ENCODE measurements at places on chromosomes 12 and 14.

DNA sequence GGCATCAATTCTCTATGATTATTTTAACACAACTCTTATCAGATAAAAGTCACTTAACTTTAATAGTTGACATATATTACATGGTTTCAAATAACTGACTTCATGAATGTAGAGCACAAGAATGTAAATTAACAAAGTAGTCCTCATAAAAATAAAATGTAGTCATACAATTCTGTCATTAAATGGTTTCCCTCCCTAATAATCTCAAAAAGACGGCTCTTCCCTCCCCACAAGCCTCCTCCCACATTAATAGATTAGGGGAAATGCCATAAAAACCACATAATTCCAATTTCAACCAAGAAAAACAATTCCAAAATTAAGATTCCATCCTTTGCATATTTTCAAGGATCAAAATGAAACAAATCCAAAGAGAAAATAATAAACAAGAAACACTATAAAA lies 36.7 kb downstream of the SPTLC2 start:
- DNase-seq = no peak

- no peak for DNase-seq
These were observed 1.3 kb downstream of the CLSTN3 start for GRCh38 chr12:7131502-7131866.

DNA sequence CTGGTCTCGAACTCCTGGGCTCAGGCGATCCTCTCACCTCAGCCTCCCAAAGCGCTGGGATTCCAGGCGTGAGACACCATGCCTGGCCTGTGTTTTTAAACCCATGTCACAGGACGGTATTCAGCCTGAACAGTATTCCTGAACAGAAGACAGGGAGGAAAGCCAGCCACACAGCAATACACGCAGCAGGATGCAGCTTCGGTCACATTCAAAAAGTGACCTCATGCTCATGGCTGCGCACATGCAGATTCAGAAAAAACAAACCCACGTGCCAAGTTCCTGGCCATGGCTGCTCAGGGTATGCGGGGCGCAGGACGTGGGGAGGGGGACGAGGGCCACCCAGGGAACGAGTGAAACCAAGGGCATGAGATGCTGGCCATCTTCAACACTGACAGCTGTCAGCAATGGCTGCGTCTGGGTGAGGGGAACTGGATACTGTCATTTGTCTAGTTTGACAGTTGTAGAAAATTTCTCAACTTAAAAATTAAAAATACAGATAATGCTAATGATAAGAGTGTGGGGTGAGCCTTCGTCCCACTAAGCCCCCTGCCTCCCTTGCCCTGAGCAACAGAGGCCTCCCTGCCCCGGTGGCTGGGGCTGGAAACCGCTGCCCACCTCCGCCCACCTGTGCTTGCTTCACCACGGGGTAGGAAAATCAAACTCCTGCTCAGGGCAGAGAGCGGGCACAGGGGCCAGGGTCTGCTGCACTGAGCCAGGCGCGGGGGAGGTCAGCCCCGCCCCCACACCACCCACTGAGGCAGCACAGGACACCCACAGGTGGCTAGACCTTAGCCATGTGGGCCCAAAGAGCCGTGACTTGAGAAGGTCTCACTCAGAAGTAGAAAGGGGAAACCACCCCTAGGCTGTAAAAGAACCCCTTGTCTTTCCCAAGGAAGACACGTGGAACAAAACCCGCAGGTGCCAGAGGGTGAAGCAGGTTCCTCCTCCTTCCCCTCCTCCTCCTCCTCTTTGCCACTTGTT lies 84.2 kb downstream of the SCARB1 start:
- no peak for DNase-seq

DNA sequence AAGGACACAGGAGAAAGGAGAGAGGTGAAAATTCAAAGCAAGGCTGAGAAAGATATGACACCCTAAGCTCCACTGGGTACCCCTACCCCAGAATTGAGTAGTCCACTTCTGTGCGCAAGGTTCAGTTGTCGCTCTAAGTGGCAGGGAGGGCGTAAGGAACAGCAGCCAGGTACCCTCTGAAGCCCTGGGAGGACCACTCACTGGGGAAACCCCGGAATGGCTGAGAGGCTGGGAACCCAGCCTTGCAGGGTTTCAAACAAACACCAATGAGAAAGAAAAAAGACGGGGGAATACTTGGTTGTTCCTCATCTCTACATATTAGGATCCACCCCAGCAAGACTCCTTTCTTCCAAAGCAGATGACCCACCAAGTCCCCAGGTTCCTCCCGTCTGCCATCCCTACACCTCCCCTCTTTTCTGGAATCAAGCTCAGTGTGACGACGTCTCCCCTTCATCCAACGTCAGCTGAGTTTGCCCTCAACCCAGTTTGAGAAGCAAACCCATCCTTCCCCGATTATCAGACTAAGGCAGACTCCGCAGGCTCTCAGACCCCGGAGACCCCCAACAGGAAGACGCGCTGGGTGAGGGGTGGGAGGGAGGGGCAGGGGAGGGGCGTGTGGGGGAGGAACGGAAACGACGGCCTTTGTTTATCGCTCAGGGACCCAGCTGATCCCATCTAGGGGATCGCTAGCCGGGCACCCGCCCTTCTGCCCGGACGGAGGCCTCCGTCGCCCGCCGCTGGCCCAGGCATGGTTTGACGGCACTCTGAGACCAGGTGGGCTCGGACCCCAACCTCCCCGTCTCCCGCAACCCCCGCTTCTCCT lies 795 bp downstream of the LMBR1L start:
- no peak for DNase-seq

GRCh38 chr12:130702966-130703732 lies 12.9 kb downstream of the RIMBP2 start:
- no peak for DNase-seq

GRCh38 chr14:105748204-105748578 lies 221.8 kb downstream of the TMEM121 start:
- DNase-seq = no peak

- DNase-seq = no peak
These were observed 146.4 kb upstream of the BTG1 start for GRCh38 chr12:92292016-92292415.

- no peak for DNase-seq
These were observed 68.2 kb downstream of the SLC15A4 start for GRCh38 chr12:128755566-128755965.

- DNase-seq = no peak
These were observed 52.9 kb downstream of the SCN8A start for GRCh38 chr12:51643951-51644350.

- no peak for DNase-seq
These were observed 121.9 kb downstream of the TBX5 start for GRCh38 chr12:114284041-114284440.

DNA sequence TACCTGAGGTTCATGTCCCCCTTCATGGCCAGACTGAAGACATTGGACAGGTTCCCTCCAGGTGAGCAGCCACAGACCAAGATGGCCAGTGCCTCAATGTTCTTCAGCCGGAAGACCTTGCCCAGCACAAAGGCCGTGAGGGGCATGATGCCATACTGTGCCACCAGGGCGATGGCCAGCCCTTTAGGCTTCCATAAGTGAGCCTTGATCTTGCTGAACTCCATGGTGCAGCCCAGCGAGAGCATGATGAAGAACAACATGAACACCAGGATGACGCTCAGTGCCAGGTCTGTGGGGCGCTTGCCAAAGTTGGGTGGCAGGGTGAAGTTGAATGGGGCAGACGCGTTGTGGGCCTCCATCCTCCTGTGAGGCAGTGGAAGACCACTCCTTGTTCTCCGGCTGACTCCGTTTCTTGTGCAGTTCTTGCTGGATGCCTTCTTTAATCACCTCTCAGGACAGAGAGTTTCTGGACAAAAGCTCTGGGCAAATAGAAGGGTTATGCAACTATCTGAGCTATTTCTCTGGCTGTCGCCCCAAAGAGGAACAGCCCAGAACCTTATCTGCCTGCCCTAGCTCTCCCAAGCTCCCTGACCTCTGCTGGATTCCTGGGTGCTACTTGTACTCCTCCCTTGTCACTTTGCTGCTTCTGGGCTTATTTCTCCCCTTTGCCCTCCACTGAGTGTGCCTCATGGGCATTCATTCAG lies at the start of gene SLC10A1:
Gene SLC10A1 (minus strand): TSS at position 445 of the 704 bp plus-strand sequence. CDS start 86 bp downstream, at position 359.
- DNase-seq = no peak

DNA sequence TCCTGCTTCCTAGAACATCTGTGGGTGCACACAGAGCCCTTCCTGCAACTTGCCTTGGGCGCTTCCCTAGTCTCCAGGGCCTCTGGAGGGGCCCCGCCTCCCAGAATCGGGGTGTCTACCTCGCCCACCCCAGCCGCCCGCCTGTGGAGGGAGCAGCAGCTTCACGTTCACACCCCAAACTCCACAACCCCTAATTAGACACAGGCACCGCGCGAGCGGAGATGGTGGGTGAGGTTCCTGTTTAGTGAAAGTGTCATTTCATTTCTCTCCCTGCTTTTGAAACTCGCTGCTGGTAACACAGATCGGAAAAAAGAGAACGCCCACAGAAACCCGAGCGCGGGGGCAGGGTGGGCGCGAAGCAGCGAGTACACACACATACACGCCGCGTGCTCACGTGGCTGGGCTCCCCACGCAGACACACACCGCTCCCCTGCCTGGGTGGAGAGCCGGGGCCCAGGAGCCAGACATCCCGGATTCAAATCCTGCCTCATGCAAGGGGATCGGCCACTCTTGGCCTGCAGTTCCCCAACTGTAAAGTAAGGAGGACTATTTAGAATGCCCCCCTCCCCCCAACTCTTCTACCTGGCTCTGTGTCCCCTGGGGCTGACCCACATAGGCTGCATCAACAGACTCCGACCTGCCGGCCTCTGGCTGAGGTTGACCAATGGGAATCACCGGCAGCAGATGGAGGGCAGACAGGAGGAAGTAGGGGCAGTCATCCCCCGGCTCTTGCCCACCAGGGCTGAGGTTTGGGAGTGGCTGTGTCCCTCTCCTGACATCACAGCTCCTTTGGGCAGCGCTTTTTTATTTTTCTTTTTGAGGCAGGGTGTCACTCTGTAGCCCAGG lies 79.2 kb upstream of the NCOR2 start:
- no peak for DNase-seq

Measured in vagina (tissue), 2 donors.